Activated CD4-positive, alpha-beta T cell treated with anti-CD3 and anti-CD28 coated beads for 4 hours (primary cell): ENCODE measurements at places on chromosomes 4 and X.

DNA sequence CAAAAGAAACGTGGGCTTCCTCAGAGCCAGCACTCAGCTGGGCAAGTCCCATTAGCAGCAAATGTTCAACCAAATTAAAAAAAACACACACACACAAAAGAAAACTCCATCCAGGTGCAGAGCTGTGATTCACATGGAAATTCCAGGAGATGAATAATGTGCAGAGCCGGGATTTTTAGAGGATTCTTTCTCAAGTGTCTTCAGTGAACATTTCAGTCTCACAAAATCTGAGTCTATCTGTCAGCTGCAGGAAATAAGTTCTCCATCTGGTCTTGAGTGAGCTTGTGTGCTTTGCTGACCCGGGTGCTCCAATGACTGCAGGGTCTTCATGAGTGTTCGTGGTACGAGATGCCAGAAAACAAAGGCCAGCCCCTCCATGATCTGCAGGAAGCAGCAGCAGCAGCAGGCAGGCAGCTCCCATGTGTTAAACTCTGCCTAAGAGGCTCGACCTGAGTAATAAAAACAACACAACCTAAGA, 44.3 kb downstream of the RASGEF1B start:
- DNase-seq, result no peak

GRCh38 chr4:74157154-74157553, 764 bp upstream of the MTHFD2L start:
- no peak for DNase-seq

DNA sequence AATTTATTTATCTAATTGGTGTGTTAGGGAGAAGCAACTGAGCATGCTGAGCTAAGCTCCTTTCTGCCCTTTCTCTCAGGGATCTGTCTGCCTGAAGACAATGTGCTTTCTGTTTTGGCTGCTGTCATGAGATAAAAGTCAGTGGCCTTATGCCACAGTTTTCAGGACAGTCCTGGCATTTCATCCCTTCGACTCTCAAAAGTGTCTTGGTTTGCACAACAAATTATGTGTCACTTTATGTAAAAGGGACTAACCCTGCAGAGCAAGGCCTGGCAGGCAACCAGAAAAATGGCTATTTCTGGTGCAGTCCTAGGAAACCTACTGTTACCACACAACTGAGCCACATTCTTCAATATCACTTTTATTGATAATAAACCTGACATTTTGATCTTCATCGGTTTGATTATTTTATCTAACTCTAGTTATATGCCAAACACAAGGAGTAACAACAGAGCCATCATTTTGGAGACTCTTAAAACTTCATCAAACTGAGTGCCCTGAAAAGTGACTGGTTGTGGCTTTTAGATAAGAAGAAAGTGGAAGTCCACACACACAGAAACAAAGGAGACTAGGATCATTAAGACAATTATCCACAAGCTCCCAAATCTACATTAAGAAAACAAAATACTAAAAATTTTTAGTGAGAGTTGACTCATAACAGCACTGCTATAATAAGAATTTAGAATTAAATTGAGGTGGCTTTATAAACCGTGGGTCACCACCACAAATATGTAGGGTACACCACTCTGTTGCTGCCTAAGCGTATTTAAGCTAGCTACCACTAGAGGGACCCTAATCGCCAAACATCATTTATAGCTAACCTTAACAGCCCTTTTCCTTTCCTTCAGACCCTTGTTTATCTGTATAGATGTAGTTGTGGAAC, 95.9 kb upstream of the PTPN13 start:
- DNase-seq, result no peak

DNA sequence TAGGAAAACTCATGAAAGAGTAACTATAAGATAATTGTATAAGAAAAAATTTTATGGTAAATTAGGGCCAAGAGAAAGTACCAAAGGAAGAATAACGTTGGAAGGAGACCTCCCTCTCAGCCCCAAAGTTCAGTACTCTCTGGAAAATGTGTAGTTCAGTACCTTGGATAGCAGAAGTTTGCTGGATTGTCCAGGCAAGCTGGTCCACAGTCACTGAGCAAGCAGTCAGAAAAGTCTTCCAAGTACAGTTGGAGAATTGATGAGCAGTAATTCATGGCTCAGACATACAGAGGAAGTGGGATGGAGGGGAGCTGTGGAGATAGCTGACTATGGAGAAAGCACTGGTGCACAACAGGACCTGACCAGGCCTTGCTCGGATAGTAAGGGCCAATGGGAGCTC, 598.2 kb upstream of the NDST4 start:
- DNase-seq, result no peak

DNA sequence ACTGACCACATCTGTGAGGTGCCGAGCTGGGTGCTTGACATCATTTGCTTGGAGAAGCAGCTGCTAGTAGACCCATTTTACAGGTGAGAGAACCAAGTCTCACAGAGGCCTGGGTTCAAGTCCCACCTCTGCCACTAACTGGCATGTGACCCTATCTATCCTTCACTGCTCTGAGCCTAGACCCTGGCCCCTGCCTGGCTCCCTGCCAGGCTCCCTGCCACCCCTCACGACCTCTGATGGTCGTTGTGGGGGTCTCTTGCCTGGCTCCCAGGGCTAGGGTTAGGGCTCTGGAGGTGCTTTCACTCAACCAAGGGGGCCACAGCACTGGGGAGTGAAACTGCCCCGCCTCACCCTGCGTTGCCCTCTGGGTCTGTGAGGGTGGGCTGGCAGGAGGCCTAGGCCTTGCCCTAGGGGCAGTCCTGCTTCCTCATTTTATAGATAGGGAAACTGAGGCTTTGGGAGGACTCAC, 7.2 kb upstream of the ADD1 start:
- DNase-seq, result no peak

GRCh38 chrX:109886122-109886761, 116.7 kb upstream of the TMEM164 start:
- peak; percentile 6 for DNase-seq

- DNase-seq, result no peak
Measured at GRCh38 chrX:55326985-55327384, 62.3 kb upstream of the PAGE3 start.

DNA sequence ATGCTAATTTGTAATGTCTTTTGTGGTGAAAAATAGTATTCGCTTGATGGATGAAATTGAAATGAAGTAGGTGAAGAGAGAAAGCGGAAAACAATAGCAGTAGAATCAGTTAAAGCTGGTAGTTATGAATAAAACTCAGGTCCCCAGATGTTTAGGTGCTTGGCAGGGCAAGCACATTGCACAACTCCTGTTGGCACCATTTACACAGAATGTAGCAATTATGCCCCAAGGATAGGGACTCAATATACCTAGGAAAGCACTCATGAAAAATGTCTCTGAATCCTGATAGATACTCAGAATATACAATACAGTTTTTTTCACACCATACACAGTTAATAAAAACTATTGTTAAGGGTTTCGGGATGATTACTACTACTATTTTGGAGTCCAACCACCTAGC, 26.5 kb upstream of the GRIA3 start:
- DNase-seq, result no peak

- no peak for DNase-seq
Measured at GRCh38 chr4:119394826-119395225, 72.9 kb upstream of the FABP2 start.

DNA sequence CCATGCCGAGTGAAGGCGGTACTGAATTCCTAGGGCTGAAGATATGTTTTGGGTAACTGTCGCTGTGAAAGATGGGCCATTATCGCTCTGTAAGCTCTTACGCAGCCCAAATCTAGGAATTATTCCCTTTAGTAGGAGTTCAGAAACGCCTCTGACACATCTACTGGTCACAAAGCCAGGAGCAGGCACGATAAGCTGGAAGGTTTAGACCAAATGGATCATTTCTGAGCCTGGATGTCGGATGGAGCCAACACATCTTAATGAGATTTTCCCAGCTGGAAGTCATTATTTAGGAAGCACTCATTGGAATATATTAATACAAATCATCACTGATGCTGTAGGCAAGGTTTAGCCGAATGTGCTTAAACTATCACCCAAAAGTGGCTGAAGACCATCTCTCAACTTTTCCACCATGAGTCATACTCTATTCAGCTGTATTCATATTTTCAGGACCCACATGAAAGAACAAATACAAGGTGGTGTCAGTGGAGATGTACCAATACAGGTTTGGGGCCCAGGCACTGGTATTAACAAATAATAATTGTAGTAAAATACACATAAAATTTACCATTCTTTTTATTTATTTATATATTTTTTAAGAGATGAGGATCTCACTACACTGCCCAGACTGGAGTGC, 34.2 kb upstream of the ATRX start:
- peak; percentile 1 for DNase-seq

GRCh38 chr4:156898373-156899117, 73.1 kb downstream of the PDGFC start:
- no peak for DNase-seq

DNA sequence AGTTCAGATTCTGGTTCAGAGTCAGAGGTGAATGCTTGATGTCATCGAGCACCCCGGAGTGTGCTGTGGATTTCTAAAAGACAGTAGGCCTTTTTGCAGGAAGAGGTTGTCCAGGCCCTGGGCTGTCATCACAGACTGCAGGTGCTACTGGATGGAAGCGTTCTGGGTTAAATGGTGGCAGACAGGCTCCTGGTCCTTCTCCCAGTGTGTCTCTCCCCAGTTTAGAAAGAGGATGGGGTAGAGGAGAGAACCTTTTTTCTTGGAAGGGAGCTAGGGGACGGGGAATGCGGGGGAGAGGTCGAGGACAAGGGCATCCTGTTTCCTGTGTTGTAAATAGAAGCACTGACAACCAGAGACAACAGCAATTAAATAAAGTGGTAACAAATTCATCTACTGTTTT, 102.3 kb upstream of the NUDT6 start:
- no peak for DNase-seq

GRCh38 chr4:111020961-111021360, 398.1 kb upstream of the PITX2 start:
- no peak for DNase-seq

DNA sequence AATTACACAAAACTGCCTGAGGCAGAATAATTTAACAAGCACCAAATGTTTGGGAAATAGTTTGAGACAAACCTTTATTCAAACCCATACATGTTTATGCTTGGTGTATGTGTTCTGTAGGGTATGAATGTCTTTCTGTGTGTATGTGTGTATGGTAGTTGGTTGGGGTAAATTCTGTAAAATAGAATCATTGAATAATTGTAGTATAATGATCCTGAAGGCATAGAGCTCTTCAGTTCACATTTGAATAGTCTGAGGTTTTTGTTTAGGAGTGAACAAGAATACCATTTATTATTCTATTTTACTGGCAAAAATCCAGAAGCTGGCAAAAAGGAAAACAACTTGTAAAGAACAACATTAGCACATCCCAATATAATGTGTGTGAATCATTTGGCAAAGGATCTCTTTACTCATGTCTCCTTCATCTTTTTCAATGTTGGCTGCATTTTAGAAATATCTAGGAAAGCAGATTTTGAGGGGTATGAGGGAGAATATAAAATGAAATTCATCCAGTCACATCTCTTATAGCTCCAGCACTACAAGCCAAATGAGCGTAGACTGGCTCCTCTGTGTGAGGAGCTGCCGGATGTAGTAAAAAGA, 360.0 kb downstream of the CHIC1 start:
- no peak for DNase-seq

- DNase-seq, result no peak
Measured at GRCh38 chrX:41122664-41123257, 37.5 kb downstream of the USP9X start.

GRCh38 chr4:14303856-14304255, 676.3 kb upstream of the BOD1L1 start:
- DNase-seq, result no peak

DNA sequence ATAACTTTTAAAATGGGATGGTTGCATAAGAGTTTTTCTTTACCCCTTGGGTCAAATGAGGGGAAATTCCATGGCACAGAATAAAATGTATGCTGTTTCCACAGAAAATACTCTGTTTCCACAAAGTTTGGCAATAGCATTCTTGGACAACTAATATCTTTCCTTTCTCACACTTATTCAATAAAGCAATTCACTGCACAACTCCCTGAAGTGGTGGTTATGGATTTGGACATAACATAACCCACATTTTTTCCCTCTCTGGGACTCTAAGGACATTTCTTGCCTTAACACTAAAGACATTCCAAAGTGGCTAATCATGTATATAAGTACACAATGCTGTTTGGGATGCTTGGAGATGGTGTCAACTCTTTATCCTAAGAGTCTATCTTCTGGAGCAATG, 51.7 kb upstream of the GPM6B start:
- no peak for DNase-seq

DNA sequence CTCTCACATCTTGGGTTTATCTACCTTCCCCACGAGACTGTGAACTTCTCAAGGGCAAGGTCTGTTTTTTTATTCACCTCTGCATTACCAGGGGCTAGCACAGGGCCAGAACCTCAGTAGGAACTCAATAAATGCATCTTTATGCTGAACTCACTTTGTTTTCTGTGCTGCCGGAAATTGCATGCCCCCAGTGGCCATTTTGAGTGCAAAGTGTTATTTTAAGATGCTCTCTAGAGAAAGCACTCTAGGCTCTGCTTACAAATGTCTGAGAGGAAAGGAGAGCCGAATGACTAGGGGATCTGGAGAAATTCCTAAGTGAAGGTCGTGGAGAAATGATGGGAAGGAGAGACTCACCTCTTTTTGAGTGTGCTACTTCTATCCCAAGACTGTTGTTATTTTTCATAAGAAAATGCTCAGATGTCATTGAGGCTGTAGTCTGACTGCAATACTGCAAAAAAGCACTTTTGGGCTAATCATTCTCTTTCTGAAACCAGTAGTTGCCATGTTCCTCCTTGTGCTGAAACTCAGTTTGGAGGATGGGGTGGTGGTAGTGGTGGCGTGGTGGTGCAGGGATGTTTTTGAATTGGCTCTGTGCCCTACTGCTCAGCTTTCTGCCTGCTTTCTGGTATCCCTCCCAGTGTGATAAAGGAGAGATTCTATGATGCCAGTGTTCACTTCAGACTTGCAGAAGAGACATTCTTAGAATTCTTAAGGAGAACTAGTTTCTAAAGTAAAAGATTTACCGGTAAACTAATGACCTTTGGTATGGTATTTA, 41.3 kb downstream of the DOCK11 start:
- DNase-seq, result peak; percentile 23

- no peak for DNase-seq
Measured at GRCh38 chrX:28847423-28847822, 260.2 kb downstream of the IL1RAPL1 start.

DNA sequence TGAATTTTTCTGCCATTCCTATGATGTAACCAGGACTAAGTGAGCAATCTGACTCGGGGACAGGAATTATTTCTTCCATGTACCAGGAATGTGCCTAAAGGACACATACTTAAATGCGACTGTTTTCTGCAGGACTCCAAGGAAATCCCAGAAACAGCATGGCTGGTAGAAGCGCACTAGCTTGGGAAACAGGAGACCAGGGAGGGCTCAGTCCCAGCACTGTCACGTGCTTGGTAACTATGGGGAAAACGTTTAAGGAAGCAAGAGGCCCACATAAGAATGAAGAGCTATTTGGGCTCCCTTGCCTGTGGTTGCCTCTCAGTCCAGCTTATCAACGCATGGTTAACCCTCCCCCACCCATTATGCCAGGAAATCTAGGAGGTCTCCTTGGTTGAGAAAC, 19.6 kb downstream of the MPP1 start:
- no peak for DNase-seq

- DNase-seq, result no peak
Measured at GRCh38 chrX:287670-288069, 6.5 kb downstream of the PLCXD1 start.

GRCh38 chrX:79270401-79270800, 96.7 kb downstream of the ITM2A start:
- peak; percentile 75 for DNase-seq

- DNase-seq, result no peak
Measured at GRCh38 chr4:54199919-54200318, 29.2 kb upstream of the PDGFRA start.

- no peak for DNase-seq
Measured at GRCh38 chrX:39814391-39814790, 283.4 kb downstream of the BCOR start.
